ENCODE measurements at places on chromosomes 4 and X.

DNA sequence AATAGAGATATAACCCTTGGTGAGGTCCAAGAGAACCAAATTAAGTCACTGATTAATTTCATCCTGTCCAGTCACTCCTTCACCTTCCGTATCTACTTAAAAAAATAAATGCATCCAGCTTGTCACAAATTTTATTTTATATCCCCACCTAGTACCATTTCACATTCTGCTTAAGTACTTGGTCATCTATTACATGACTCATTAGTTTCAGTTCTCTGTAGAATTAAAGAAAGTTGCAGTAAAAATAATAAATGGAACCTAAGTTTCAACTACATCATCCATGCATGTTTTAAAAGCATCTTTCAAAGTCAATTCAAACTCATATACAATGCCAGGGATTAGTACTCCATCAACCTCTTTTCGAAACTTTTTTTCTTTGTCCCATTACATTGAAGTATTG, 130.2 kb downstream of the SH2D1A start:
- DNase-seq = no peak

DNA sequence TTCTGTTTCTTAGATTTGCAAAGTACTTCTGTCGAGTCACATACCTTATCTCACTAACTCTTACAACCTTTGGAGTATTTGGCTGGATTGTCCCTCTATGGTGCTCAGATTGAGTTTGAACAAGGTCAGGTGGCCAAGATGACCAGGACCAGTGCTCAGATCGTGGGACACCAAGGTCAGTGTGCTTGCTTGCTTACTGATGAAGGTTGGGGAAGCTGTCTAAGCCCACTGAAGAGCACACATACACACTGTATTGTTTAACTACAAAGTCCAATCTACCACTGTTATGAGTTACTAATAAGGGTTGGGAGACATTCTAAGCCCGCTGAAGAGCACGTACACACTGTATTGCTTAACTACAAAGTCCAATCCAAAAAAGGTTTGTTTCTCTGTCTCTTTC, 53.7 kb downstream of the TAB3 start:
- DNase-seq = no peak

- no peak for DNase-seq
Measured at GRCh38 chr4:91525621-91526020, 778.1 kb upstream of the GRID2 start.

GRCh38 chrX:137426695-137427425, 139.1 kb upstream of the ZIC3 start:
- no peak for DNase-seq

DNA sequence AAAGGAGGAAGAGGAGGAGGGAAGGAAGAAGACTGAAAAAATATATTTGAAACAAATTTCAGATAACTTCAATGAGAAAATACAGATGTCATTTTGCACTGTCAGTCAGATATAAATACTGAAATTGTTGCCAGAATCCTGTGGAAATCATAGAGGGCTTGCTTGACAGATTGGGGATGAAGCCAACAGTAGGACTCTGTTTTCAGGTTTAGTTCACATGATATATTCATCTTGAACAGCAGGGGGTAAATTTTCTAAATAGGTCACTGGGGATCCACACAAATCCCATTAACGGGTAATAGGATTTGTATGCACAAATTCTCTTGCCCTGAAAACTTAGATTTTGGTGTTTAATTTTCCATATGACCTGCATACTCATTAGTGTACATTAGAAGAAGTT, 103.3 kb upstream of the PCDH18 start:
- no peak for DNase-seq

Measured in stromal cell of bone marrow (primary cell).